HFFc6 (cell line): ENCODE measurements at places on chromosomes 5 and 9.
A peak's percentile ranks its signal among the peaks of the same experiment; 100 is the strongest.

- DNase-seq = no peak
These were observed 102.5 kb upstream of the ERCC6L2 start for GRCh38 chr9:95773053-95773418.

GRCh38 chr5:77232574-77233358 lies 22.3 kb downstream of the PDE8B start:
- no peak for DNase-seq

DNA sequence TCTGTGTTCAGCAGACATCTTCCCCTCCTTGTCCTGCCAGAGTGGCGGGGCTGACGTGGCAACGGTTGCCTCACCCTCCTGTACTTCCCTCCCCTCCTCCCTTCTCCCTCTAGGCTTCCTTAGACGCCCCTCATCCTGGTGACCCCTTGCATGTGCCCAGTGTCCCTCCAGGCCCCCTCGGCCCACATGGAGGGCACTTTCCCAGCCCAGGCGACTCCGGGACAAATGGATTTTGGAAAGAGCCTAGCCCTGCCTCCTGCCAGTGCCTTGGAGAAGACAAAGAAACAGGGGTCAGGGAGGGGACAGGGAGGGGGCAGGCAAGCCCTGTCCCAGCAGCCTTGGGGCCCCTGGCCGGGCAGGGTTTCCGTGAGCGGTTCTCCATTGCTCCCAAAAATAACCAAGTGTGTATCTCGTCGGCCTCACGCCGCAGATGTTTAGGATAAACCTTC lies 38.3 kb upstream of the NEURL1B start:
- DNase-seq = no peak

DNA sequence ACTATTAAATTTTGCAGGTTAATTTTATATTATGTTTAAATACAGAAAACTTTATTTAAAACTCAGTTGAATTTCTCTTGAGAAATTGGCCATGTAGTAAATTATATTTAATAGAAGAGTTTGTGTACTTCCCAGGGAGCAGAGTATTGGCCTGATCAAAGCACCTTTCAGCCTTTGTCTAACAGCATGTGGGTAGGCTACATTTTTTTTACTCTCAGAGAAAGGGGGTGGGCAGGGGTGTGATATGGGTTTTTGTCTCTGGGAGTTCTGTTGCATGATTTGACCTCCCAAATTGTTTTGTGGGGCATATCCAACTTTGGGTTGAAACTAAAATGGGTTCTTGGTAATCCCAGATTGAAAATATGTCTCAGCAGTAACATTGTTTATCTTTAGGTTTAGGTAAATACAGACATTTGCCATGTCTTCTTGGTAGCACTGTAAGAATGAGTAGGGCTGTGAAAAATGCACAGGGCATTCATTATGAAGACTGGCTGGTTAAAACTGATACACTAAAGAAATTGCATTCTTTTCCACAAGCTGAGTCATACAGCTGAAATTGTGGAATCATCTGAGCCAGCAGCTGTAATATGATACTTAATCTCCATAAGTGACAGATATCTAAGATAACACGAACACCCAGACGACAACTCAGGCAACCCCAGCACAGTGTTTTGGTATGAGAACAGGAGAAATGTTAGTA lies 75.4 kb upstream of the CDKN2B start:
- DNase-seq = peak; percentile 94

DNA sequence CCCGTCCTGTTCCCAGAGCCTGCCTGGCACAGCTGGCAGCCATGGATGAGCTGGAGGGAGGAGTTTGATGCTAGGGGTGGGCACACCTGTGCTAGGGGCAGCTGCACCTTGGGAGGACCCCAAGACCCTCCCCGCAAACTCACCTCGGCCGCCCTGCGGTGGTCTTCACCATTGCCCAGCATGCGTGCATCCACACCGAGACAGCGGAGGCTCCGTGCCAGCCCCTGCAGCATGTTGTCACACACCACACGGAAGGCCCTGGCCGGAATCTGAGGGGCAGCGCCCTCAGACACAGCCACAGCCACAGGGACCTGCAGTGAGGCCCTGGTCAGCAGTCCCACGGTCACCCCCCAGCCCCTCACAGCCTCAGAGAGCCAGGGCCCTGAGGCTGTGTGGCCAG lies 45.9 kb upstream of the NRARP start:
- DNase-seq = no peak

DNA sequence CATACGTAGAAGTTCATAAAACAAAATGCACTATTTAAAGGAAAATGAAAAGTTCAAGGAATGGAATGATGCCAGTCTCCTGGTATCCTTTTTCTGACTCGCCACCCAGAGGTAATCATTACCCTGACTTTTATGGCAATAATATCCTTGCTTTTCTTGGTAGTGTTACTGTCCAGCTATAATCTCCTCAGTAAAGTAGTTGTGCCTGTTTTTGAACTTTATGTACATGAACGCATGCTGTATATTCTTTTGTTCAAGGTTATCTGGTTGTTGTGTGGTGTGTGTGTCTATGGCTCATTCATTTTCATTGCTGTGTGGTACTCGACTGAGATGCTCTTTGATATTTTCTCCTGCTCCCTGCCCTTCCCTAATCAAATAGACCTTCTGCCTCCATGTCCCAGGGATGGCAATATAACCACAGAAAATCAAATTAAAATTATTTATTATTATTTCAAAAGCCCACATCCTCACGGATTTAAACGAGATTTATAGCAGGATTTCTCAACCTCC lies 29.2 kb upstream of the FBP1 start:
- DNase-seq = no peak

DNA sequence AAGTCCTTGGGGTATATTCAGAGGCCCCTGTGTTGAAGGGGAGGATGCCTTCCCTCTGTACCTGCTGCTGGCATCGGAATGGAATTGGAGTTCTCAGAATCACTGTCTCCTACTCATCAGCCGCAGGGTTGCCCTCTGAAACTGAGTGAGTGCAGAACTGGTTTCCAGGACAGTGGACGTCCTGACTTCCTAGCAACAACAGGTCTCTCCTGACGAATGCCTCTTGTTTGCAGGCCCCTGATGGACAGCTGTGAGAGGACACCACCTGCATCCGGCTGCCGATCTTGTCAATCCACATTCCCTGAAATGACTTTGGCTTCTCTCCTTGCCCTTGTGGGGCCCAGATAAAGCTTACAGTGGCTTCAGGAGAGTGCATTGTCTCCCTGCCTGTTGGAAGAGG lies 274.5 kb downstream of the NSG2 start:
- DNase-seq = no peak

DNA sequence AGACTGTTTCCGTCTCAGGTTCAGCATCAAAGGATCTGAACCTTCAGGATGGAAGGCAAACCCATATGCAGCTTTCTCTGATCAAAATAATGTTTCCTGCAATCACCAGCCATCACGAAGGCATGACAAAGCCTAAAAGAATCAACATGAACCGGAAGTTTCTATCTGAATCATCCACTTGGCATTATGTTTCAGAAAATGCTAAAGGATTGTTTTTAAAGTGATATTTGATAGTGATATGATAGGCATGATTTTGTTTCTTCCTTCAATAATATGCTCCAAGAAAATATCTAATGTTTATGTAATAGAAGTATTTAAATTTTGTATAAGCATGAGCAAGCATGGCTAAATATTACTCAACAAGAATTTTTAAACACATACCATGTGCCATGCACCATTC lies 219.6 kb downstream of the PLK2 start:
- peak; percentile 55 for DNase-seq

- DNase-seq = no peak
These were observed 14.9 kb downstream of the CD180 start for GRCh38 chr5:67181648-67182221.

- no peak for DNase-seq
These were observed 22.9 kb upstream of the ADAM19 start for GRCh38 chr5:157598350-157598936.

DNA sequence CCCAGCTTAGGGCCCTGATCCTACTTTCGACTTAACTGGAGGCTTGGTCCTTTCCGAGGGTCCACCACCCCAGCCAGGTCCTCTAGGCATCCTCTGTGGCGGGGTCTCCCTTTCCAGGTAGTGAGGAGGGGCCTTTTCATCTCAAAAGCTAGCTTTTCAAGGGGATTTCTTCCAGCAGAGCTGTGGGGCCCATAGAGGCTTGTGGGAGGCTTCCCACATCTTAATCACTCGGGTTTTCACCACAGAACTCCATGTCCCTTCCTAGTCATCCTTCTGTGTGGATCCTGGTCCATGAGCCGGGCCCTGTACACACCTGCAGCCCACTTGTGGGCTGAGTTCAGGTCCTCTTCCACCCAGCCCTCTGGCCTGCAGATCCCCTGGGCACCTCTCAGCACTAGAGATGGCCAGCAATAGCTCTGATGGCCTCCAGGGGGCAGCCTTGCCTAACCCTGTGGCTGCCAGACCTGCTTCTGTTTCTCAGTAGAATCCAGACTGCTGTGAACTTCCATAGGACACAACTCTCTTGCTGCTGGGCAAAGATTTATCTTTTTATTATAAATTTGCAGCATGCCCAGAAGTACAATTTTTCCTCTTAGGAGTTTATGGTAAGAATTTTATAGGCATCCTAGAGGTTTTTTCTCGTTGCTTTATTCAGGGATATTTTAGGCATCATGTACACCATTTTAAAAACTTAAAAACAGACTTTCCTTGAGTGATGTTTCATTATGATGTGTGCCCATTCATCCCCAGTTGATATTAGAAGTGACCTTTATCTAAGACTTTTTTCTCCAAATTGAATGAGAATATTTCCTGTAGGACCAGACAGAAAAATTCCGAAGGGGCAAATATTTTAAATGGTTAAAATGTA lies 208.9 kb downstream of the TRIO start:
- DNase-seq = peak; percentile 53

DNA sequence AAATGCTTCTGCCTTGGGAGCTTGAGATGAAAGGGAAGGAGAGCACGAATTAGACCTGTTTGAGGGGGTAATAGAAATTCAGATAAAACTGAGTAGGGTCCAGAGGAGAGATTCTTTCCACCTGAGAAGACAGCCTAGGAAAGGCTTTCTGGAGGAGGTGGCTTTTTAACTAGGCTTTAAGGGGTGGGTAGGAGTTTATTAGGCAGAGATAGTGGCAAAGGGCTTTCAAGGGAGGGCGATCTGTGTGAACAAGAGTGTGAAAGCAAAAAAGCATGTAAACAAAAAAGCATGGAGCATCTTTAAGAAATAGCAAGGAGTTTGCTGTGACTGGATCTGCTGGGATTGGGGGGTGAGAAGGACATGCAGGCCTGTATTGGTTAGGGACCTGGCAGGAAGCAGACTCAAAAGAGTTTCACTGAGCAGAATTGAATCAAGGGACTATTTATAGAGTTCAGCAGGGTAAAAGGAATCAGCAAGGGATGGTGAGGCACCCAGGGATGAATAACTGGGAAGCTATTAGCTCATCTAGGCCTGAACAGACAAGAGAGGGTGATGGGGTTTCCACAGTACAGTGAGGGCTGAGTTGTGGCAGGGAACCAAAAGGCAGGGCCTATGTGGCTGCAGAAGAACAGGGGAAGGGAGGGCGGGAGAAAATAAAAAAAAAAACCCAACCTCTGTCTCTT lies 18.8 kb downstream of the SLC1A1 start:
- peak; percentile 81 for DNase-seq

GRCh38 chr5:169993485-169993790 lies 13.1 kb upstream of the INSYN2B start:
- no peak for DNase-seq

DNA sequence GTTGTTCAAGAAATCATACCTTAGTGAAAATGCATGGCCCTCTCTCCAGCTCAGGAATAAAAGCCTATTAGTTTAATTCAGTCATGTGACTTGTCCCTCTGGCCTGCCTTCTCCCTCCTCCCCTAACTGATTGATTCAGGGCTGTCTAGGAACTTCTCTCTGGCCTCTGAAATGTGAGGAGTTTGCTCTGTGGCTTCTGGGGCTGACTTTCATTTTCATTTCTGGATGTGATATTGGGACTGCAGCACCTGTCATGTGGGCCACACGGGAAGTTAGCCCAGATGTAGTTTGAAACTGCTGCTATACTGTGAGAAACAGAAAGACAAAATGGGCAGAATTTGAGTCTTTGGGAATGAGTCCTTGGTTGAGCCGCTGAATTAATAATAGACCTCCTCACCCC lies 44.8 kb downstream of the PARP8 start:
- no peak for DNase-seq
